ENCODE measurements at places on chromosomes 1 and 21. TPM values are rescaled to one million over a fixed set of nuclear protein-coding genes. Genes with fewer than 3 reads are reported as not detected.

Gene MROH9
- total RNA-seq, result not detected

Gene BCAN
- 3.7 TPM for total RNA-seq

Gene DPT
- total RNA-seq, result not detected

Gene TNFRSF18
- 0.50 TPM for total RNA-seq

Gene C1orf87
- 0.17 TPM for total RNA-seq

Gene CHODL
- total RNA-seq, result 0.30 TPM

Gene ESPN
- not detected for total RNA-seq

Gene TRAPPC3
- 158 TPM for total RNA-seq

Gene LCE1C
- total RNA-seq, result not detected

Gene C4BPA
- total RNA-seq, result not detected

Gene SLX9
- 24.1 TPM for total RNA-seq

Gene BATF3
- 0.55 TPM for total RNA-seq

Gene RALGPS2
- total RNA-seq, result 20.1 TPM

Gene CTSK
- 1.7 TPM for total RNA-seq

Gene STYXL2
- 0.05 TPM for total RNA-seq
